Renal cortical epithelial cell (primary cell): ENCODE measurements at places on chromosomes 3 and 15.

DNA sequence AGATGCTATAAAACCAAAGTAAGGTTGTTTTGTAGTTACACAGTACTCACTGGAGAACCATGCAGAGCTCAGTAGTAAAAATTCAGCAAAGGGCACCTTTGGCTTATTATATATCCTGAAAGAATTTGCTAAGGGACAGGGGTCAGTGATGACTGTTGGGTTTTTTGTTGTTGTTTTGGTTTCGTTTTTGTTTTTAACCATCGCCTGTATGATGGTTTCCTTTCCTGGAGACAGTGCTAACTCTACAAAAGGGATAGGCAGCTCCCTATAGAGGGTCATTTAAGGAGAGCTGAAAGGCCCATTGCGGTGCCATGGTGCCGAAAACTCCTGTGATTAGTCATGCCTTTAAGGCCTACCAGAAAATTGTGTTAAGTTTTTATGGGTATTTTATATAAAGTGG, 118.2 kb upstream of the GOLIM4 start:
- DNase-seq: no peak

DNA sequence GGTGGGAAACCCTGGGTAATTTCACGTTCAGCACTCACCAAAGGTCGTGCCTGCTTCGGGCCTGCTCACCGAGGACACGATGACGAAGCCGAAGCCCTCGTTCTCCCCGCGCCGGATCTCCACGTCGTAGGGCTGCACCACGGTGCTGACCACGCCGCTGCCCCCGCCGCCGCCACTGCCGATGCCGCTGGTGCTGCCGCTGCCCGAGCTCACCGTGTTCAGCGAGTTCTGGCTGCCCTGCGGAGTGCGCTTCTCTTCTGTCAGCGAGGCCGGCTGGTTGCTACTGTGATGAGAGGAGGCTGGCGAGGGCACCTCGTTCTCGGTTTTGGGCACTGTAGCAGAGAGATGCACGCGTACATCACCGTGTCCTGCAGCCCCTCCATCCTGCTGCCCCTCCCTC, 659.5 kb downstream of the MAGI1 start:
- no peak for DNase-seq

- peak; percentile 52 for DNase-seq
These were observed 57.2 kb downstream of the POLQ start for GRCh38 chr3:121488628-121489027.

DNA sequence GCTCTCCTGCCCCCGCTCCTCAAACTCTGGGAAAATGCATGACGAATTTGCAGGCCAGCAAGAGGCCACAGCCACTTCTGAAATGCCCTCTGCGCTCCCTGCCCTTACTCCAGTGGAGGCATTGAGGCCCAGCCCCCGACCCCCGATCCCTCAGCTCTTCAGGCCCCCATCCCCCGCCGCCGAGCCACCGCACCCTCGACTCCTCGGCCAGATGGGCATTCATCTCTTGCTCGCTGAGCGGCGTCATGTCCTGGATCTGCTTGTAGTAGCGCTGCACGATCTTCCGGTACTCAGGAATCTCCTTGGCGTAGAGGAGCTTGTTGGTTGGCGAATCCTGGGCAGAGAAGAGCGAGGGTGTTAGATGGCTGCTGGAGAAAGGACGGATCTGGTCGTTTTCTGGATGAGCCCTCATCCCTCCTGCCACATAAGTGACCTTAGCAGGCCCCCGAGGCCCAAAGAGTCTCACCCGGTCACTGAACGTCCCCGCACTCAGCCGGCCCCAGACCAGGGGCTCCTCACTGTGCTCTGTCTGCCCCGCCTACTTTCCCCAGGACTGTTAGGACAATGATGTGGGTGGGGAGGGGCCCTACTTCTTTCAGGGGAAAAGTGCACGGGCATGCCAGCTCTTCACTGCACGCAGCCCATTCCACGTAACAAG, 14.0 kb downstream of the H1-8 start:
- no peak for DNase-seq

DNA sequence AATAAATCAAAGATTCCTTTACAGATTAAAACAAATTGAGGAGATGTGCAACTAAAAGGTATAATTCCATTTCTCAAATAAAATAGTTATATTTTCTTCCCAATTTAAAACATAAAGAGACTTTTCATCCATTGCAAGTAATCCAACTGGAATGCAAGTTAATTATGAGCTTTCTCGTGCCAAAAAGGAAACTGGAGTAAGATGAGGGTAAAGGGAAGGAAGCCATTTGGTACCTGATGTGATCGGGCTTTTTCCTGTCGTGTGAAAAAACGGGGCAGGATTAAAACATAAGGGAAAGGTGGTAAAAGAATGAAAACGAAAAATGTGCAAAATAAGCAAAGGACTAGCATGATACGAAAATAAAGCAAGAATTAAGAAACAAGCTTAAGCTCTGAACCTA, 41.8 kb upstream of the XXYLT1 start:
- no peak for DNase-seq

- no peak for DNase-seq
These were observed 33.6 kb downstream of the VPS13C start for GRCh38 chr15:62026487-62027262.
